ENCODE measurements at places on chromosomes 11 and 22.
A peak's percentile ranks its signal among the peaks of the same experiment; 100 is the strongest.

DNA sequence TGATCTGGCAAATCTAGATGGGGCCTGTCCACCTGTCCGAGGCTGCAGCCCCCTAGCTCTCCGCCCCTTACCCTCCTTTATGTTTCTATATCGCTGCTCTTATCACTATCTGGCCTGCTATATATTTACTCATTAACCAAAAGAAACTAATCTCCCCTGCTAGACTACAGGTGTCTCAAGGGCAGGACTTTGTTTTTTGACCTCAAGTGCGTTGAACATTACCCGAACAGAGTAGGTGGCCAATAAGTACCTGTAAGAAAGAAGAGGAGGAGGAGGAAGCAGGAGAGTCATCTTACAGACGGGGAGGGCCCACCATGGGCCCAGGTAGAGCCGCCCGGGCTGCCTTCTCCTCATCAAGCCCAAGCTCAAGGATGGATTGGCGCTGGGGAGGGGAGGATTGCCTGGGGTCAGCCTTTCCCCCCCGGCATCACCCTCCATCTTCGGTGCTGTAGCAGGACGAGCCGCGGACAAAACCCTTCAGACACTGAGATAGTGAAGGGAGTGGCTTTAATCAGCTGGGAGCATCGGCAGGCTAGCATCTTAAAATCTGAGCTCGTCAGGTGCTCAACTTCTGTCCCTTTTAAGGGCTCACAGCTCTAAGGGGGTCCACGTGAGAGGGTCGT is 1.2 kb upstream of the P2RY6 start:
- DNase-seq: no peak

DNA sequence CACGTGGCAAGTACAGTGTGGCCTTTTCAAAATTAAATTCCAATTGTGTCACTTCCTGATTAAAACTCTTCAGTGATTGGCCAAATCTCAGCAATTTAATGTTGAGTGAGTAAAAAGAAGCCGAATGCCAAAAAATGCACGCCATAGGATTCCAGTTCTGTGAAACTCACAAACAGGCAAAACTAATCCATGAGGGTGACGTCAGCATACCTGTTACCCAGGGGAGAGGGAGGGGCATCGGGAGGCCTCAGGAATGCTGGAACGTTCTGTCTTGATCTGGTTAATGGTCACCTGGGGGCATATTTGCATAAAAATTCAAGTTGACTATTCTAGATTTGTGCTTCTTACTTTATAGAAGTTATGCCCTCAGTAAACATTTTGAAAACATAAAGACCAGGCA is 39.9 kb upstream of the RAB1B start:
- no peak for DNase-seq

- no peak for DNase-seq
These were observed 687.2 kb downstream of the TBC1D22A start for GRCh38 chr22:47449508-47450270.

- DNase-seq: no peak
These were observed 7.9 kb downstream of the C11orf96 start for GRCh38 chr11:43950311-43950855.

- DNase-seq: peak; percentile 71
These were observed at the start of gene ARHGEF17 for GRCh38 chr11:73308003-73308960. Gene ARHGEF17, plus strand, starts transcription at chr11:73308276. Its CDS starts 363 bp downstream, at chr11:73308639.

DNA sequence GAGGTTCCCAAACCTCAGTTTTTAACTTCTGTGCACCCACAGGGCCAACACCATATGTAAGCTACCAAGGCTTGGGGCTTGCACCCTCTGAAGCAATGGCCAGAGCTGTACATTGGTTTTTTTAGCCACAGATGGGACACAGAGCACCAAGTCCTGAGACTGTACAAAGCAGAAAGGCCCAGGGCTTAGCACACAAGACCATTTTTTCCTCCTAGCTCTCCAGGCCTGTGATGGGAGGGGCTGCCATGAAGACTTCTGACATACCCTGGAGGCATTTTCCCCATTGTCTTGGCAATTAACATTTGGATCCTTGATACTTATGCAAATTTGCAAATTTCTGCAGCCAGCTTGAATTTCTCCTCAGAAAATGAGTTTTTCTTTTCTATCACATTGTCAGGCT is 23.4 kb downstream of the CNTF start:
- DNase-seq: no peak

- no peak for DNase-seq
These were observed 121.3 kb downstream of the APOL5 start for GRCh38 chr22:35838855-35839576.

DNA sequence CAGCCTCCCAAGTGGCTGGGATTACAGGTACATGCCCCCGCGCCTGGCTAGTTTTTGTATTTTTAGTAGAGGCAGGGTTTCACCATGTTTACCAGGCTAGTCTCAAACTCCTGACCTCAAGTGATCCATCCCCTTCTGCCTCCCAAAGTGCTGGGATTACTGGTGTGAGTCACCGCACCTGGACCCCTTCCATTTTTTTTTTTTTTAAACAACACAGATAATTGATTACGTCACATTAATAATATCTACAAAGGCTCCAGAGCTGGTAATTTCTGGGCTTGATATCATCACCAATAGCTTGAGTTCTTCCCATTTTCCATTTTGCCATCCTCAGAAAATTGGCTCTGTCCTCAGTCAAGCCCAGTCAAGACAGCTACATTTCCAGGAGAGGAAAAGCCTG is 7.2 kb downstream of the TTLL1 start:
- no peak for DNase-seq

DNA sequence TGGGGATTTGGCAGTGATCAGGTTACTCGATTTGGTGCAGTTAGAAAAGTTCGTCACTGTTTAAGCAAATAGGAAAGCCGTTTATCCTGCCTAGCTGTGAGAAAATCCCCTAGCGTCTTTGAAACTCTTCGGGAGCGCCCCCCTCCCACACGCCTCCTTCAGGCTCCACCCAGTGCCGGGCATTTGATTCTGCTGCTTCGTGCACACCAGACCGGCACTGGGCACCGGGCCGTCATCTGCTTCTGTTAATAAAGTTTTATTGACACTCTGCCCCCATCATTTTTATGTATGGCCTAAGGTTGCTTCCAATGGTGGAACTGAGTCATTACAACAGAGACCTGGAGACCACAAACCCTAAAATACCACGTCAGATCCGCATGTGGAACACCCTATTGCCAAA is 50.9 kb downstream of the IGF2 start:
- DNase-seq: peak; percentile 6

DNA sequence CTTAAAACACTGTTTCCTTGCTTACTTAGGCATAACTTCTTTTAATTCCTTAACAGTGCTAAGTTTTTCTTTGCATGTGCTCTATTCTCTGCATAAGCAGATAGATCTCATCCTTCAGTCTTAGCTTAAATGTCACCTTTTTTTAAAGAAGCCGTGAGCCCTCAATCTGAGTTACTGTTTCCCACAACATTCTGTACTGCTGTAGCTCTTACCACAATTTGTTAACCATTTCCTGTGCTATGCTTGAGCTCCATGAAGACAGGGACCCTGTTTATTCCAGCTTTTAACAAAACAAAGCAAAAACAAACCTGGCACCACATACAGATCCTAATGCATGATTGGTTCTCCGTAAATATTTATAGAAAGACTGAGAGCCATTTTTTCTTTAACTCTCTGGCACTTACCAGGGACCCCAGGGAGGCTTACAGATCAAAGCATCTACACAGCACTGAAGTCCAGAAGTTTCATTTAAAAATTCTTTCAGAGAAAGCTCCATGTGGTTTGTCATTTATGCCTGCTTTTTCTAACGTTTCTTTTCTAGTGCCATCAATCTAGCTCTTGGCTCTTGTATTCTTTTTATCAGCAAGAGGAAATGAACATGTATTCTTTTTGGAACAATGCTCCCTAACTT is 74.9 kb downstream of the DYNC2H1 start:
- no peak for DNase-seq

DNA sequence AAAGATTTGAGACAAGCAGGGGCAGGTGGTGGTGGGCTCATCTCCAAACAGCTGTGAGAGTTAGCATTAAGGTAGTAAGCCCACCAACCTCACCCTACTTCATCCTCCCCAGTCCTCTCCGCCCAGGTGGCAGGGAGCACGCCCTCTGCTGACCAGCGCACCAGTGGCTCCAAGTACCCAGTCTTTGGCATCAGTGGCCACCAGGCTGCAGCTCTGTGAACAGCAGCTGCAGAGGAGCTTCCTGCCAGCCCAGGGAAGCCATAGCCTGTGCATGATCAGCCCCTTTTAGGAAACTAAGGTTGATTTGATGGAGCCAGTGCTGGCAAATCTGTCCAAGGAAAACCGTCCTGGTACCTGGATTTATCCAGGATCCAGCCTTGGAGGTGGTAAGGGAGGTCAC is 21.7 kb downstream of the CAVIN3 start:
- DNase-seq: no peak

GRCh38 chr11:12329169-12329568 is 48.2 kb upstream of the PARVA start:
- no peak for DNase-seq

GRCh38 chr22:29272624-29273023 is 4.6 kb downstream of the EWSR1 start:
- DNase-seq: no peak

- DNase-seq: no peak
These were observed 136.4 kb downstream of the CCDC81 start for GRCh38 chr11:86511086-86511551.

GRCh38 chr22:30435674-30436126 is 10.1 kb downstream of the MTFP1 start:
- DNase-seq: peak; percentile 48

DNA sequence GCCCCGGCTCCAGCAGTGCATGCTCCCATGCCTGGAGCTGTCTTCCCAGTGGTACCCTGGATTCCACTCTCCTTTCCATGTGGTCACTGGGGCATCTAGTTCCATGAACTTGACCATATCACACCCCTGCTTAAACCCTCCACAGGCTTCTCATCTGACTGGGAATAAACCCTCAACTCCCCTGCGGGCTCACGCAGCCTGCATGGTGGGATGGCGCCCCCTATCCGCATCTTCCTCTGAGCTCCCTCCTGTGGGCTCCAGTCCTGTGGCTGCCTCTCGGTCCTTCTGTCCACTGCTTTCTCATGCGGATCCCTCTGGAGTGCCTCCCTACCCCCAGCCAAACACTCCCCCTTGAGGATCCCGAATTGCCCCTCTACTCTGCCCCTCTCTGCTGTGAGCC is 41.4 kb upstream of the TTLL12 start:
- peak; percentile 48 for DNase-seq

- DNase-seq: no peak
These were observed 644.4 kb downstream of the BRD1 start for GRCh38 chr22:49183208-49183825.

DNA sequence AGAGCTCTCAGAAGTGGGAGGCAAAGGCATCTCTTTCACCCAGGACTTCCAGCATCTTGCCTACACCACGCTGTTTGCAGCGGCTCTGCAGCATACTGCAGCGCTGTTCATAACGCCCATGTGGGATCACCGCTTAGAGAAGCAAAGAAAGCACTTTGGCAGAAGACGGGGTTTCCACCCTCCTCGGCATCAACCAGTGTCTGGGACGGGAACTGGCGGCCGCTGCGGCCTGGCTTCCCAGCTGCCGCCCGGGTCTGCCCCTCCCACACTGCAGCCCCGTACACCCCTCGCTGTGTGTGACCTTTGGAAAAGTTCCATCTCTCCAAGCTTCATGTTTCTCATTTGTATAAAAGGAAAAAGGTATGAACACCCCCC is 545 bp upstream of the TIRAP start:
- DNase-seq: peak; percentile 54

GRCh38 chr11:131038597-131038996 is 122.3 kb upstream of the SNX19 start:
- DNase-seq: no peak

GRCh38 chr11:94925422-94926270 is 47.7 kb downstream of the CWC15 start:
- no peak for DNase-seq

GRCh38 chr22:41256254-41257253 is 15.8 kb upstream of the CHADL start:
- no peak for DNase-seq

DNA sequence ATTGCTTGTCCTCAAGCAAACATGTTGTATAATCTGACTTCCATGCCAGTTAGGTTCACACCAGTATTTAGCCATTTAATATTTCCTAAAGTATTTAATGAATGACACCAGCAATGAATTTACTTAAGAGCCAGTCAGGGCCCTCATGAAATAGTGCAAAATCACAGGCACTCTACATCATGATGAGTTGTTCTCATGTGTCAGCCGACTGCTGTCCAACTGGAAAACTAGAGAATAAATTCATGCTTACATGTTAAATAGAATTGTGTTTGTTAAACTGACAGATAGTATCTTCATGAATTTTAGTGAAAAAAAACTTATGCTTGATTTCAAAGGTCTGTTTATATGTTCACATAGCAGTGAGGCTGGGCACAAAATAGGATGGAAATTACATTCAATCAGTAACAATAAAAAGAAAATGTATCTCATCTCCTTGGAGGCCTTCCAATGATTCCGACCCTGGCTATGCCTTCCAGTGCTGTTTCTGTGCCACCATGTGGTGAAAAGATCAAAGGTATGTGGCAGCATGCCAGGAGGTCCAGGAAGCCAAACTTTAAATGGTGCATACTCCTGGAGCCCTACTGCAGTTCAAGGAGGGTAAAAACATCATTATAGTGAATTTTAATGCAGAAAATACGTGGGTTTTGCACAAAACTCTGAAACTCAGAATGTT is 45.2 kb downstream of the CTSC start:
- peak; percentile 63 for DNase-seq

- DNase-seq: peak; percentile 16
These were observed 12.7 kb upstream of the TREH start for GRCh38 chr11:118691926-118692830.

DNA sequence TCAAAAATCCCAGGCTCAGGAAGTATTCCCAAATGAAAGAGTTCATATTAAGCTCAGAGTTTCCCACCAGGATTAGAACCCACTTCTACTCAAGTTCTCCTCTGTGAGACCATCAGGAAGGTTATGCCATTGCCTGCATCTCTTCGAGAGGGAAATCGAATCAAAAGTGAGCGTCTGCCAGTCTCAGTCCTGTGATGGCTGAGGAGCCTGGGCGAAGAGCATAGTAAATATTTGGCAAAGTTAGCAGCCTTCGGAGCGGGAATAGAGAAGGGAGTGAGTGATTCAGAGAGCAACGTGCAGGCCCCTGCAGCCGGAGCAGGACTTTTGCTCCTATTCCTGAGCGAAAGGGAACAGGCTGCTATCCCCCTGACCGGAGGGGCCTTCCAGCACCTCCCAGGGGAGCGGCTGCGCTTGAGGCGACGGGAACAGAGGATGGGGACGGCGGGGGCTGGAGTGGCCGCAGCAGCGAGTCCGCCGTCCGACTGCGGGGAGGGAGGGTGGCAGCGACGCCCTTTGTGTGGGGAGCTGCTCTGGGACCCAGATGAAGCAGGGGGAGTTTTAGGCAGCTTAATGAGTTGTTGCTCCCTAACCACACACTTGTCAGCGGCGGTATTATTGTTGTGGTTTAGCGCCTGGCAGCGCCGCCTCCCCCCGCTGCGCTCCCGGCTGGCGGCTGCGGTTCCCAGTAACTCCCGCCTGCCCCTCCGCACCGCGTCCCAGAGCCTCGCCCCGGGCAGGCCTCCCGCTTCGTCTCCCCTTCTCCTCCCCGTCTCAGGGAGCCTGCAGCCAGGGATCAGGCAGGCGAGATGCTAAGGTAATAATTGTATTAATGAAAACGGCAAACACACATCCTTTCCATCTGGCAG is 21.7 kb upstream of the NRGN start:
- no peak for DNase-seq

Data from left colon (tissue), 2 donors.